Activated CD8-positive, alpha-beta memory T cell treated with anti-CD3 and anti-CD28 coated beads, Interleukin-2, amount 10 ng/mL, durations not matched to agents 7 days and 5 days (primary cell): ENCODE measurements at places on chromosomes 1 and 21. TPM values are rescaled to one million over a fixed set of nuclear protein-coding genes. Genes with fewer than 3 reads are reported as not detected.

- DNase-seq: no peak
- H3K4me3 ChIP-seq: no peak overlapping the region
- H3K4me1 ChIP-seq: no peaks in the 10 kb centered on the region
- H3K27ac ChIP-seq: no peak overlapping the region
These were observed 806.2 kb downstream of the PLA2G4A start for GRCh38 chr1:187634940-187635339.

DNA sequence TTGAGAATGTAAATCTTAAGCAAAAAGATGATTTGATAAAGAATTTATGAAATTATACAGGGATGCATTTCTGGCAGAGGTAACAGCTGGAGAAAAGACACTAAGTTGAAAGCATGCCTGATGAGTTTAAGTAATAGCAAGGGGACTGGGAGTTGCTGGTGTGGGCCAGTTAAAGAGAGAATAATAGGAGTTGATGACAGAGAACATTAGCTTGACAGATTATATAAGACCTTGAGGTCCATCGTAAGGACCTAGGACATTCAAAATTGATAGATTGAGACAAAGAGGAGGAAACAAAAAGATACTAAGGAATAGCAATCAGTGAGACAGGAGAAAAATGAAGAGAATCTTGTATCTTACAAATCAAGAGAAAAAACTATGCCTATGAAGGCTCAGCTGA, 84.7 kb upstream of the TMPRSS15 start:
- no peaks in the 10 kb centered on the region for H3K36me3 ChIP-seq
- no peak overlapping the region for H3K27ac ChIP-seq
- H3K4me3 ChIP-seq: no peak overlapping the region
- H3K4me1 ChIP-seq: no peaks in the 10 kb centered on the region
- no peaks in the 10 kb centered on the region for H3K27me3 ChIP-seq

GPR3 gene
- 0.44 TPM for total RNA-seq

- H3K4me3 ChIP-seq: no peak overlapping the region
- no peaks in the 10 kb centered on the region for H3K4me1 ChIP-seq
- H3K36me3 ChIP-seq: no peaks in the 10 kb centered on the region
- peaks cover 23% of the 10 kb centered on the region for H3K27me3 ChIP-seq
These were observed 66.8 kb downstream of the SERINC2 start for GRCh38 chr1:31479811-31480210.

- H3K4me3 ChIP-seq: no peak overlapping the region
- no peaks in the 10 kb centered on the region for H3K4me1 ChIP-seq
- no peaks in the 10 kb centered on the region for H3K27me3 ChIP-seq
- no peak overlapping the region for H3K27ac ChIP-seq
These were observed 182.8 kb downstream of the PLPP3 start for GRCh38 chr1:56396581-56396980.

DNA sequence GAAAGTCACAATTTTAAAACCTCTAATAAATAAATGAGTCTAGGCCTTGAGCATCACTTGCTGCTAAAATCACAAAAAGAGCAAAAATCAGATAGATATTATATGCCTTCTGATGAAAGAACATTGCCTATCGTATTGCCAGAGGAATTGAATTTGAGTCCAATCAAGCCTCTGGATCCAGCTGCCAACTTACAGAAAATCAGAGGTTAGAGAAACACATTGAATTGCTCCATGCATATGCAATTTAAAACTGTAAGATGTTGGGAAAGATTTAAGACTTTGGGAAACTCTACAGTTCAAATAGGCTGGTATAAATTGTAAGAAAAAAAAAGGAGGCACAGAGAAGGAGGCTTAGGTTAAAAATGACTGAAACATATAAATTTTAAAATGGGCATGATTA, 93.5 kb downstream of the TM2D1 start:
- no peaks in the 10 kb centered on the region for H3K4me1 ChIP-seq
- H3K36me3 ChIP-seq: no peaks in the 10 kb centered on the region
- H3K4me3 ChIP-seq: no peak overlapping the region
- DNase-seq: no peak

IGSF9 gene
- not detected for total RNA-seq

- peaks cover 6% of the 10 kb centered on the region for H3K36me3 ChIP-seq
- H3K27ac ChIP-seq: no peak overlapping the region
- peaks cover 57% of the 10 kb centered on the region for H3K27me3 ChIP-seq
- no peak for DNase-seq
These were observed 2.8 kb downstream of the PTPRU start for GRCh38 chr1:29239142-29239541.
